Dermis microvascular lymphatic vessel endothelial cell (primary cell): ENCODE measurements at places on chromosomes 7 and 10. TPM values are rescaled to one million over a fixed set of nuclear protein-coding genes. Genes with fewer than 3 reads are reported as not detected.

The AUTS2 gene
- total RNA-seq = 0.51 and 1.3 TPM in 2 replicates

The EMX2 gene
- not detected in 2 replicates for total RNA-seq

The ZRANB1 gene
- total RNA-seq = 15.1 and 19.7 TPM in 2 replicates

The ZNF138 gene
- 2.1 and 3.2 TPM in 2 replicates for total RNA-seq

The TRPV5 gene
- not detected in 2 replicates for total RNA-seq
